ENCODE measurements at places on chromosomes 3 and 15. TPM values are rescaled to one million over a fixed set of nuclear protein-coding genes. Genes with fewer than 3 reads are reported as not detected.

The DAPK2 gene
- total RNA-seq, result 11.0 TPM

The STRIT1 gene
- total RNA-seq, result not detected

The NAALADL2 gene
- total RNA-seq, result 10.6 TPM

The HDC gene
- total RNA-seq, result not detected

The NPRL2 gene
- total RNA-seq, result 24.1 TPM

The C3orf20 gene
- total RNA-seq, result not detected

The SENP7 gene
- 17.4 TPM for total RNA-seq

The GABRR3 gene
- total RNA-seq, result not detected

The ASB14 gene
- not detected for total RNA-seq

The CORO2B gene
- total RNA-seq, result 0.53 TPM

The HCN4 gene
- not detected for total RNA-seq

The SLC25A26 gene
- total RNA-seq, result 30.1 TPM

The TMEM42 gene
- 18.2 TPM for total RNA-seq

The ROBO2 gene
- 0.39 TPM for total RNA-seq

The PGBD4 gene
- total RNA-seq, result 2.0 TPM

Data from PC-9 (cell line).